ENCODE measurements at places on chromosomes 2 and 18. TPM values are rescaled to one million over a fixed set of nuclear protein-coding genes. Genes with fewer than 3 reads are reported as not detected.
A peak's percentile ranks its signal among the peaks of the same experiment; 100 is the strongest.

Gene FHL2
- not detected for total RNA-seq

Gene MYO3B
- 0.31 TPM for total RNA-seq

- no peaks in the 10 kb centered on the region for H3K27me3 ChIP-seq
- peaks cover 36% of the 10 kb centered on the region for H3K4me1 ChIP-seq
- DNase-seq = no peak
- H3K27ac ChIP-seq = peak overlapping the region; percentile 56
- no peaks in the 10 kb centered on the region for H3K36me3 ChIP-seq
These were observed 1.1 kb downstream of the WDSUB1 start for GRCh38 chr2:159285433-159285832.

Gene GBX2
- not detected for total RNA-seq

GRCh38 chr18:41949206-41949920 lies 5.7 kb upstream of the PIK3C3 start:
- H3K27me3 ChIP-seq = peaks cover 34% of the 10 kb centered on the region
- H3K36me3 ChIP-seq = peaks cover 4% of the 10 kb centered on the region
- no peak for DNase-seq
- H3K4me3 ChIP-seq = peak overlapping the region; percentile 28
- H3K27ac ChIP-seq = no peak overlapping the region

- no peak for DNase-seq
- H3K36me3 ChIP-seq = no peaks in the 10 kb centered on the region
- no peak overlapping the region for H3K4me3 ChIP-seq
- H3K27ac ChIP-seq = no peak overlapping the region
- H3K4me1 ChIP-seq = no peaks in the 10 kb centered on the region
These were observed 34.7 kb upstream of the ADAM23 start for GRCh38 chr2:206408323-206409320.

GRCh38 chr18:76622651-76623050 lies 127.6 kb upstream of the ZNF516 start:
- peaks cover 12% of the 10 kb centered on the region for H3K27me3 ChIP-seq
- no peak overlapping the region for H3K27ac ChIP-seq
- H3K36me3 ChIP-seq = no peaks in the 10 kb centered on the region

Gene REG3G
- total RNA-seq = not detected

DNA sequence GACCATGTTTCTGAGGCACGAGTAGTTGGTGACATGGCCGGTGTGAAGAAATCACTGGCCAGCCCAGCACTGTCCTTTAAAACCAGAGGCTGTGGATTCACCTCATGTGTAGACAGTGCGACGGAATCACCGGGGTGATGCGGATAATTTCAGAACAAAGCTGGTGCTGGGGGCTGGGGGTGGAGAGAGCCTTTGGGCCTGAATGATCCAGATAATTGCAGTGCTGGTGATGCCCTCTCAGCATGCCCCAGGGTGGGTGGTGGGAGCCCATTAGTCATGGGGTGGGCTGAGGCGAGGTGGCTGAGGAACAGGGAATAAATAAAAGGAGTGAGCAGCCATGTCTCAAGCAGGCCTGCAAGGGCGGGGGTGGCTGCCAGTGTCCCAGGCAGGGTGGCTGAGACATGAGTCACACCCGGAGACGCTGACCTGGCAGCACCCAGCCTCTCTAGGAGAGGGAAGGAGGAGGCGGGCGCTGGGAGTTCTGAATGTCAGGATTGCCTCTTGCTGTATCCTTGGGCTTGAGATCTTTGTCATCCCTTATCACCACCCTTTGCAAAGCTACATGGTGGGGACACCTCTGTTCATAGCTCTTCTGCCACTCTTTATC lies 151.1 kb upstream of the MSH6 start:
- no peaks in the 10 kb centered on the region for H3K36me3 ChIP-seq
- no peak overlapping the region for H3K4me3 ChIP-seq
- no peaks in the 10 kb centered on the region for H3K27me3 ChIP-seq
- no peaks in the 10 kb centered on the region for H3K4me1 ChIP-seq
- DNase-seq = no peak
- H3K27ac ChIP-seq = no peak overlapping the region

GRCh38 chr2:178327516-178327915 lies 123.5 kb downstream of the PRKRA start:
- peaks cover 6% of the 10 kb centered on the region for H3K27me3 ChIP-seq
- no peak overlapping the region for H3K4me3 ChIP-seq
- H3K4me1 ChIP-seq = no peaks in the 10 kb centered on the region

DNA sequence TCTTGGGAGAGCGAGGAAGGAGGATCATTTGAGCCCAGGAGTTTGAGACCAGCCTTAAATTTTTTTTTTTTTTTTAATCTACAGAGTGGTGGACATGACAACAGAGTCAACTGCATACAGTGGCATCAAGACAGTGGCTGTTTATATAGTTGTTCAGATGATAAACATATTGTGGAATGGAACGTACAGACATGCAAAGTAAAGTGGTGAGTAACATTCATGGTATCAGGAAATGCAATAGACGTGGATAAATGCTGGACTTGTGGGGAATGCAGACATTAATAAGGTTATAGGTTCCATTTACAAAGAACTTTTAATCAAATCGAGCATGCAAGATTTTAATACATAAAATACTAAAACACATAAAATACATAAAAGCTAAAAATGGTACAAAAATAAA lies 11.9 kb downstream of the WDR43 start:
- DNase-seq = no peak
- H3K36me3 ChIP-seq = peaks cover 35% of the 10 kb centered on the region
- H3K4me3 ChIP-seq = no peak overlapping the region
- peaks cover 14% of the 10 kb centered on the region for H3K4me1 ChIP-seq
- H3K27ac ChIP-seq = no peak overlapping the region
- no peaks in the 10 kb centered on the region for H3K27me3 ChIP-seq

Gene RAB27B
- total RNA-seq = 1.5 TPM

GRCh38 chr2:42266236-42266635 lies 94.8 kb downstream of the COX7A2L start:
- H3K36me3 ChIP-seq = peaks cover under 1% of the 10 kb centered on the region
- no peak overlapping the region for H3K27ac ChIP-seq
- H3K4me1 ChIP-seq = peaks cover 10% of the 10 kb centered on the region
- H3K27me3 ChIP-seq = no peaks in the 10 kb centered on the region
- H3K4me3 ChIP-seq = no peak overlapping the region
- DNase-seq = no peak

Gene PRKAG3
- not detected for total RNA-seq

Gene ALK
- not detected for total RNA-seq

DNA sequence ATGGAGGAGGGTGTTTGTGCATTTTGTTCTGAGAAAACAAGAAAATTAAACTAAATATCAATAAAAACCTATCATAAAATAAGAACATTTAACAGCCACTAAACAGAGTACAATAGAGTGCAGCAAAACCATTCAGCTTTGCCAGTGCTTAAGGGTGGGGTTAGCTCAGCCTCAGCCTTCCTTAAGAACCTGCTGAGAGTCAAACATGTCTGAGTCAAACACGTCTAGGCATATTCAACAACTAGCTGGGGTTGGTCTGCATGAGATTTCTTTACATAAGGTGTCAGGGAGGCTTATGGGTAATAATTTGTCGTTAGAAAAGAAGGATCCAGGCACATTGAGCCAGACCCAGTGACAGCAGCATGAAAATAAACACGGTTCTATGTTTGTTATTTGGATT lies 298.2 kb downstream of the SP3 start:
- H3K4me3 ChIP-seq = no peak overlapping the region
- no peak for DNase-seq
- no peak overlapping the region for H3K27ac ChIP-seq
- H3K36me3 ChIP-seq = no peaks in the 10 kb centered on the region

DNA sequence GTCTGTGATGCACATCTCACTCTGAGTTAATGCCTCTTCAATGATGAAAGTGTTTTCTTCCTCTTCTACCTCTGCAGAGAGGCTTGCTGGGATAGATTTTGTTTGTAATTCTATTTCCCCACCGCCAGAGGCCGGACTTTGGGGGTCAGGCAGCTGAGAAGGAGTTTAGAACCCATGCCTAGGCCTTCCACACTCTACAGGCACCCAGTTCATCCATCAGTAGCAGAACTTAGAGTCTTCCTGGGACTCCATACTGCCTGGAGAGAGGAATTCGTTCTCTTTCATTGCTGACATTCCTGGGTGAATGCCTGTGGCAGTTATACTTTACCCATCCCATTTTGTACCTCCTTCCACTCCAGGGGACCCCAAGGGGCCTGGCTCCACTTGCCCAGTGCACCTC lies 9.1 kb downstream of the TPRKB start:
- H3K4me1 ChIP-seq = no peaks in the 10 kb centered on the region
- no peak overlapping the region for H3K4me3 ChIP-seq
- H3K27me3 ChIP-seq = no peaks in the 10 kb centered on the region
- peaks cover 11% of the 10 kb centered on the region for H3K36me3 ChIP-seq

Gene ANTXR1
- total RNA-seq = not detected

DNA sequence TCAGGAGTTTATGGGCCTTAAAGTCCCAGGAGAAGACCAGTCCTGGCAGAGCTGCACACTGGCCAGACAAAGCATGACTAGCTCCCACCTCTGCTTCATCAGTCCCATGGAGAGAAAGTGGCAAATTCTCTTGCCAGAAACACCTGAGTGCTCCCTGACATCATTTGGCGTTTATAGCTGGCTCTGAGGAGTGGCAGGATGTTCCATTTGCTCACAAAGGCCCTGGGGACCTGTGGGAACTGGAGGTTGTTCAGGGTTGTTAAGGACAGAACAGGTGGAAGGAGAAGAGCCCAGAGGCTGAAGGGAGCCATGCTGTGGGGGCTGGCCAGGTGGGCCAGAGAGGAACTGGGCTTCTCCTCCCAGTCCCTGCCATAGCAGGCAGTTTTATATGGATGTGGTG lies 56.1 kb downstream of the RPL37A start:
- H3K27ac ChIP-seq = peak overlapping the region; percentile 35
- no peak for DNase-seq
- peaks cover 37% of the 10 kb centered on the region for H3K4me1 ChIP-seq
- H3K4me3 ChIP-seq = peak overlapping the region; percentile 58
- no peaks in the 10 kb centered on the region for H3K36me3 ChIP-seq

- H3K4me1 ChIP-seq = peaks cover 25% of the 10 kb centered on the region
- H3K27me3 ChIP-seq = no peaks in the 10 kb centered on the region
- H3K27ac ChIP-seq = no peak overlapping the region
- no peaks in the 10 kb centered on the region for H3K36me3 ChIP-seq
These were observed 12.0 kb downstream of the SERPINE2 start for GRCh38 chr2:224027070-224027469.

Gene CTLA4
- total RNA-seq = 54.8 TPM

Gene LIMS3
- 1.0 TPM for total RNA-seq

DNA sequence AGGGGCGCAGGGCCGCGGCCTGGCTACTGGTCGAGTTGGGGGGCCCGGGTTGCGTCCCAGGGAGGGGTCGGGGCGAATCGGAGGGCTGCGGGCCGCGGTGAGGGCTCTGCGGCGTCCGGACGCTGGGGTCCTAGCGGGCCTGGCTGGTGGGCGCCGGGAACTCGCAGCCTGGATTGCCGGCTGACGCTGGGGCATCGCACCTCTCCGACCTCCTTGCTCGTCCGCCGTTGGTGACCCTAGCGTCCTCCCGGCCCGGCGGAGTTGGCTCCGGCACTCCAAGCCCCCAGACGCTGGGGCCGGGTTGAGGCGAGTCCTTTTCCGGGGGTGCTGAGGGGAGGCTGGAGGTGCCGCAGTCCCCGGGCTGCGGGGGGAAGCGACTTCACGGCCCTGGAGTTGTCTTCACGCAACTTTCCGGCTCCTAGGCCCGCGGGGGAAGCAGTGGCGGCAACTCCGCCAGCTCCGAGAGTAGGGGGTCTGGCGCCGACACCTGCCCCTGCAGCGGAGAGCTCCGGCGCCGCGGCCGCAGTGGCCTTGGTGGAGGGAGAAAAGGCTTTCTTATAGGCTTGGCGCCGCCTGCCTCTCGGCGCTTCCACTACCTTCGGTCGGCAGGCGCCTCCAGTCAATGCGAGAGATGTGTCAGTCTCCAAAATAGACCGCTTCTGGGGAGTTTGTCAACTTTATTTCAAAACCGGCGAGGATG lies 70.3 kb downstream of the HAUS1 start:
- DNase-seq = peak; percentile 62
- H3K4me3 ChIP-seq = peak overlapping the region; percentile 100
- H3K27me3 ChIP-seq = no peaks in the 10 kb centered on the region
- peak overlapping the region; percentile 97 for H3K27ac ChIP-seq
- H3K4me1 ChIP-seq = peaks cover 24% of the 10 kb centered on the region
- H3K36me3 ChIP-seq = no peaks in the 10 kb centered on the region

Gene TMEM237
- total RNA-seq = 10.0 TPM

Gene PROKR1
- not detected for total RNA-seq

DNA sequence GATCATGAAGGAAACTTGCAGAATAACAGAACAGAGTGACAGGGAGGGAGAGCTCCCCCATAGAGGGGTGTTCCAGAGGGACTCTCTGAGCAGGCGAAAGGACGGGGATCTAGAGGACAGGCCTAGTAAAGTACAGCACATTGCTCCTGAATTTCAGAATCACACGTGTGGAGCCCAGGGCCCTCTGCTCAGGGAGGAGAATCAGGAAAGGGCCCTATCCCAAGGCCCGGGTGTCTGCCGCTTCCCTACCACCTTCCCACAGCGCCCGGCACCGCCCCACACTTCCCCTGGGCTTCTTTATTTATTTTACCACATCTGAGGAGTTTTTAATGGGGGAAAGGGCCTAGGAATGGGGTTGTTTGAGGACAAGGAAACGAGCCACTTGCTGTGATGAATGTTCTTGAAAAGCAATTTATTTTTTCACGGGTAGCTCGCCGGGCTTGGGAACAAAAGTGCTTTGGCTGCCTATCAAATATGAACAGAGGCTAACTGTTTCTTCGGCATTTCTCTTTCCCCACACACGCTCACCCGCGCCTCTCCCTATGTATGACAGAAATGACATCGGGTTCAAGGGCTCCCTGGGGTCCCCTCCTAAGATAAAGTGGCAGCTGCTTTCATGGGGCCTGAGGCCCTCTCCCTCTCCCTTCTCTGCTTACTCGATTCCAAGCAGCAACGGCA lies 79.3 kb upstream of the GLI2 start:
- DNase-seq = no peak
- H3K4me1 ChIP-seq = no peaks in the 10 kb centered on the region
- H3K27me3 ChIP-seq = peaks cover 15% of the 10 kb centered on the region
- no peaks in the 10 kb centered on the region for H3K36me3 ChIP-seq

- no peak for DNase-seq
- H3K36me3 ChIP-seq = peaks cover 27% of the 10 kb centered on the region
- H3K27ac ChIP-seq = peak overlapping the region; percentile 96
These were observed 63.5 kb downstream of the ANKRD44 start for GRCh38 chr2:197247083-197247482.

- no peak for DNase-seq
- peaks cover 32% of the 10 kb centered on the region for H3K4me1 ChIP-seq
- peaks cover 16% of the 10 kb centered on the region for H3K36me3 ChIP-seq
- H3K4me3 ChIP-seq = peak overlapping the region; percentile 96
- H3K27ac ChIP-seq = peak overlapping the region; percentile 84
These were observed 21.2 kb downstream of the ZSCAN30 start for GRCh38 chr18:35268821-35269220.

Gene SH3BP4
- not detected for total RNA-seq

DNA sequence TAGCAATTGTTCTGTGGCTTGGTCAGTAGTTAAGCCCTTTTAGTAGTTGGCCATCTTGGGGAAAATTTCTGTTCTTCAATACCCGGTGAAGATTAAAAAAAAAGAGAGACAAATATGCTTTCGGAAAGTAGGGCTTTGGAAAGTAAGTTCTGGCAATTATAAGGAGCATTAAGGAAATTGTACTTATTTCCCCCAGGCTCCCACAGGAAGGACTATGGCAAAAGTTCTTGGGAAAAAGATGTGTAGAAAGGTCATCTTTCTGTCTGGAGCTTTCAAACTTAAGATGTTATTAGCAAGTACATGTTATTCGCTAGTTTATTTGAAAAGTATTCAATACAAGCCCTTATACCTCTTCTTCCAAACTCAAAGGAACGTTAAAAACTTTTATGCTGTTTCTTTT lies 144.5 kb downstream of the MTX2 start:
- no peak for DNase-seq
- no peaks in the 10 kb centered on the region for H3K4me1 ChIP-seq
- peaks cover 23% of the 10 kb centered on the region for H3K27me3 ChIP-seq
- no peak overlapping the region for H3K4me3 ChIP-seq
- no peaks in the 10 kb centered on the region for H3K36me3 ChIP-seq
- no peak overlapping the region for H3K27ac ChIP-seq
